ENCODE measurements at places on chromosomes 6 and 20. TPM values are rescaled to one million over a fixed set of nuclear protein-coding genes. Genes with fewer than 3 reads are reported as not detected.

- no peak for ATAC-seq
Measured at GRCh38 chr6:170296746-170297575, 6.1 kb upstream of the DLL1 start.

- no peak for ATAC-seq
Measured at GRCh38 chr6:157450931-157451742, 70.1 kb downstream of the ZDHHC14 start.

SEMG1 gene
- total RNA-seq = not detected

DNA sequence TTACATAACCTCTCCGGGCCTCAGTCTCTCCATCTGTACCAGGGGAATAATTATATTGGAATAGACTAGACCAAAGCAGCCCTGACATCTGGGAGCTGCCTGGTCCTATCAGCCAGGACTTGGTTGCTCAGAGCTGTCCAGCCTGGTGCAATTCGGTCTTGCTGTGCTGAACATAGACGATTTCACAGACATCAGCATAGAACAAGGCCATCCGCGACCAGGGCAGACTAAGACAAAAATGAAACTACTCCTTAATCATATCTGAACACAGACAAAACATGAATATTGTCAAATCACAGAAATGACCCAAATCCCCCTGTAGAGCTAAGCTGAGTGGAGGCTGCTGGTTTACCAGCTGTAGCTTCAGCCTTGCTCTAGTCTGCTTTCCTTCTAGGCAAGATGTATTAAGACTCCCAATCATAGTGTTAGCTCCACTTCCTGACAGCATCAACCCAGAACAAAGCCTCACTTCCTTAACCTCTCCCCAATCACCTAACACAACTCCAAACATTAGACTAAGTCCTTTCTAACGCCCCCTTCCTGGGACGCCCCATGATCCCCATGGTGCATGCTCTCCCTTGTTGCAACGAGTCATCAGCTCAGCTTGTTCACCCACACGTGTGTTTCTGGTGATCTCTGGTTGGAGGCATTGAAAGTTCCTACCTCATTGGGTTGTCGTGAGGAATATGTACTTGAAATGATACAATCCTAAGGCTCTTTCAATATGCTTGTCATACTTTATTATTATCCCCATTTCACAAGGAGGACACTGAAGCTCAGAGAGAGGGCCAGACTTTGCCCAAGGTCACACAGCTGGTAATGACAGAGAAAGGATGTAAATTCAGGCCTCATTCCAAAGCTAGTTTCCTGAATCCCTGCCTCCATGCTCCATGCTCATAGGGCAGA is 3.5 kb upstream of the MAPK13 start:
- no peak for ATAC-seq

DNA sequence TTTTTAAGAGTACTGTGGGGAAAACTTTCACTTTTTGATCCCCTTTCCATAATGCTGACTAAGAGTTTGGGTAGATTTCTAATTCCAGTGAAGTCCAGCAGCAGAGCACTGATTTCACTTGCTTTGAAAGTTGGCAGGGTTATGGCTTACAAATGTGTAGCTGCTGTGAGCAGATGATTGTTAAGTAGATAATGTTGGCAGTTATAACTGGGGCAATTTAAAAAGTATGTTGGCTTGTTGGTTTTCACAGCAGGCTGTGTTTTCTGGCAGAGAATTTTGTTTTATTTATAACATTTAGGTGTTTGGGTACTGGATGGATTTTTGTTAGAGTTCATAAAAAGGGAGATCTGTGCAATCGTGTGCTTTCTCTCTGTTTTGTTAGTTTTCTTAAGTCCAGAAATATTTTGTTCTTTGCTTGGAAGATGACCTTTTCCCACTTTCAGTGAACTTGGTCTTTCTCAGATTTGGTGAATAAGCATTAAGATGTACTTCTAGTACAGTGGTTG is 31.4 kb downstream of the AFDN start:
- ATAC-seq = no peak

DNA sequence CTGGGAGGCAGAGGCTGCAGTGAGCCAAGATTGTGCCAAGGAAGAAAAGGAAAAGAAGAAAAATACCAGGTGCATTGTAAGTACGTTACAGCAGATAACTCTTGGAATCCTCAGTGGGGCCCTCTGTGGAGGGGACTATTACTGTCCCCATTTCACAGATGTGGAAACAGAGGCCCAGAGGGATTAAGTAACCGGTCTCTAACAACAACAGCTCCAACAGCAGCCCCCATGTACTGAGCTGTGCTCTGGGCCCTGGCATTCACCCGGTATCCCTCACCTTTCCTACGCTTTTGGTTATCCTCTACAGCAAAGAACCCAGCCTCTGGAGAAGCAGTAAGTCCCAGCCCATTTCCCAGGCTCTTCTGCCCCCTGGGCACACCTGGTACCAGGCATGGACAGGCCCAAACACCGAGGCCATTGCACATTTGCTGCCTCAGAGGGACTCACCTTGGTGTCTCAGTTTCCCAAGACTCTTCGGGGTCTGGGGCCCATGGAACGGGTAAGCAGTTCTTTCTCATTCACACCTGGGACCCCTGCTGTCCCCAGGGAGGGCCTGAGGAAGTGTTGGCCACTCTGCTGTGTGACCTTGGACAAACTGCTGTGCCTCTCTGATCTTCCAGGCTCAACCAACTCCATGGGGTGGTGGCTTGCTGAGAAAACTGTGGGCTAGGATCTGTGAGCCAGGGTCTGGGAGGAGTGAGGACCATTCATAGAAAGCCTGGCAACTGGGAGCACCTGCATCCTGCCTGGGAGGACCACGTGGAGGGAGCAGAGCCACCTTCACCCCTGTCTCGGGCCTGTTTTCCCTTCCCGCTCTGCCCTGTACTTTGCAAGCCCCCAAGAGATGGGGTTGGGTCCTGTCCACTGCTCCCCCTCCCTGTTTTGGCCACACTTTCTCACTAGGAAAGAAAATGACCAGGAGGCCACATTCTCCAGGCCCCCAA is 59.9 kb downstream of the SNAI1 start:
- ATAC-seq = no peak

GRCh38 chr20:46435146-46435545 is 28.7 kb upstream of the ELMO2 start:
- no peak for ATAC-seq

DNA sequence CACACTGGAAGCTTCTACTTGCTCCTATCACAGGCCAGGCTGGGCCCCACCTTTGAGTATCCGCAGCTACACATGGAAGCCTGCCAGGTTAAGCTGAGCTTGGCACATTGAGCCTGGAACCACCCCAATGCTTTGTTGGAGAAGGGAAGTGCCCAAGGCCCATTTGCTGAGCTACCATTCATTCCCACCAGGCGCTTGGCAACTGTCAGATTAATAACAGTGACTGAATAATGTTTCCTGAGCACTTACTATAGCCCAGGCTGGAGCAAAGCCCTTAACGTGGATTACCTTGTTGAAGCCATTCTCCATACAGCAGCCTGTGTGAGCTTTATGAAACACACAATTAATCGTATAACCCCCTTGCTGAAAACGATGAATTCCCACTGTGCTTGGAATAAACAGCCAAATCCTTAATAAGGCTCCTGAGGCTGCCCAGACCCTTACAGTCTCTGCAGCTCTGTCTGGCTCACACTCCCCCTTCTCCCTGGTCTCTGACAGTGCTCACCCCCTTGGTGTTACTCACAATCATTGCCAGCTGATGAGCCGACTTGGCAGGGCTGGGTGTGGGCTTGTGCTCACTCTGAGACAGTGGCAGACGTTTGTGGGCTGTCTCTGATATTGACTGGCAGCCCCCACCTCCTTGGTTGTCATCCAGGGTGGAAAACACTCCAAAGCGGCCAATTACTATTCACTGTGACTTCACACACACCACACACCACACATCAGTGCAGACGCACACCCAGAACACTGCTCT is 357.1 kb downstream of the MAFB start:
- no peak for ATAC-seq

TCF15 gene
- total RNA-seq = not detected
